ENCODE measurements at places on chromosomes 6 and 20. TPM values are rescaled to one million over a fixed set of nuclear protein-coding genes. Genes with fewer than 3 reads are reported as not detected.

- no peak for DNase-seq
These were observed 1.0 kb upstream of the ZBTB22 start for GRCh38 chr6:33318426-33319073.

The SASH1 gene
- total RNA-seq: 0.47 TPM

DNA sequence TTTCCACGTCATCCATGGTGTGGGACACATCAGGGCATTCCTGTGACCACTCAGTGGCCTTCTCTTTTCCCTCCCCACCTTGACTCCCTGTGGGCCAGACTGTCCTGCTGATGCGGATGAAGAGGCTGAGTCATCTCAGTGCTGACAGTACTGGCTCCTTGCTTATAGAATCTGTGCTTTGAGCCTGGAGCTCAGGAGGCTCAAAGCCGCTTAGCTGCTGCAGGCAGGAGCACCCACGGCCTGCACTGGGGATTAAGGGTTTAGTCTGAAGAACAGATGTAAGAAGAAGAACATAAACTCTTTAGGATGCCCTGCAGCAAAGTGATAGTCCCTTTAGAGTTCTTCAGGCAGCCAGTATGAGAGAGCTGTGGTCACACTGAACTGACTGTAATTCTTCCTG is 642.0 kb upstream of the CHD6 start:
- no peak for DNase-seq

DNA sequence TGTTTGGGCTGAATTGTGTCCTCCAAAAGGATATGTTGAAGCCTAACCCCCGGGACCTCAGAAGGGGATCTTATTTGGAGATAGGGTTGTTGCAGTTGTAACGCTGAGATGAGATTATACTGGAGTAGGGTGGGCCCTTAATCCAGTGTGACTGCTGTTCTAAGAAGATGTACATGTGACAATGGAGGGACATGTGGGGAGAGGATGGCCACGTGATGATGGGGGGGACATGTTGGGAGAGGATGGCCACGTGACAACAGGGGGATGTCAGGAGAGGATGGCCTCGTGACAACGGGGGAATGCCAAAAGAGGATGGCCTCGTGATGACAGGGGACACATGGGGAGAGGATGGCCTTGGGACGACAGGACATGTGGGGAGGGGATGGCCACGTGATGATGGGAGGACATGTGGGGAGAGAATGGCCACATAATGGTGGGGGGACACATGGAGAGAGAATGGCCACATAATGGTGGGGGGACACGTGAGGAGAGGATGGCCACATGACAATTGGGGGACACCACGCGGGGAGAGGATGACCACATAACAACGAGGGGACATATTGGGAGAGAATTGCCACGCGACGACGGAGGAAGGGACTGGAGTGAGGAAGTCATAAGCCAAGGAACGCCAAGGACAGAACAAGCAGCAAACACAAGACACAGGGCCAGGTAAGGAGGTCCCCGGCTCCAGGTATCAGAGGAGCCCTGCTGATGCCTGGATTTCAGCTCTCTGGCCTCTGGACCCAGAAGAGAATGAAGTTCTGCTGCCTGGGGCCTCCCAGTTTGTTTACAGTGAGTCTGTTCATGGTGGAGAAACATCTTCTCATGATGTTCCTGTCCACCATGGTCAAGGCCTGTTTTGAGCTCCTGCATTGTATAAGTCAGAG is 29.2 kb downstream of the SYNJ2 start:
- no peak for DNase-seq

The FNDC1 gene
- total RNA-seq: not detected

The RAET1L gene
- not detected for total RNA-seq

DNA sequence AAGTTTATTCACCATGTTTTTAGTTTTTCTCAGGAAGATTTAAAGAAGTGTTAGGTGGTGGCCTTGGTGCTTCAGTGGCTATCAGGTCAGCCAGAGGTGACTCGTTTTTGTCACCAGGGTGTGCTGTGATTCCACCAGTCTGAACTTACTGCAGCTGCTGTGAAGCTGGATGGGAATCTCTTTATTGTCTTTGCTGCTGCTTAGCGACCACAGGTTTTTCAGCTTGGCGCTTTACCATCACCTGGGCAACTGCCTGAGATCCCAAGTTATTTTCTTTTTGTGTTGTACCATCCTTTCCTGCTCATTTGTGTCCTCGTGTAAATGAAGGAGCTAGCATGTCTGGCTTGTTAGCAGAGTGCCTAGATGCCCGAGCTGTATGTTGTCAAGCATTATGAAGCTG is 146.9 kb downstream of the MACROD2 start:
- no peak for DNase-seq

DNA sequence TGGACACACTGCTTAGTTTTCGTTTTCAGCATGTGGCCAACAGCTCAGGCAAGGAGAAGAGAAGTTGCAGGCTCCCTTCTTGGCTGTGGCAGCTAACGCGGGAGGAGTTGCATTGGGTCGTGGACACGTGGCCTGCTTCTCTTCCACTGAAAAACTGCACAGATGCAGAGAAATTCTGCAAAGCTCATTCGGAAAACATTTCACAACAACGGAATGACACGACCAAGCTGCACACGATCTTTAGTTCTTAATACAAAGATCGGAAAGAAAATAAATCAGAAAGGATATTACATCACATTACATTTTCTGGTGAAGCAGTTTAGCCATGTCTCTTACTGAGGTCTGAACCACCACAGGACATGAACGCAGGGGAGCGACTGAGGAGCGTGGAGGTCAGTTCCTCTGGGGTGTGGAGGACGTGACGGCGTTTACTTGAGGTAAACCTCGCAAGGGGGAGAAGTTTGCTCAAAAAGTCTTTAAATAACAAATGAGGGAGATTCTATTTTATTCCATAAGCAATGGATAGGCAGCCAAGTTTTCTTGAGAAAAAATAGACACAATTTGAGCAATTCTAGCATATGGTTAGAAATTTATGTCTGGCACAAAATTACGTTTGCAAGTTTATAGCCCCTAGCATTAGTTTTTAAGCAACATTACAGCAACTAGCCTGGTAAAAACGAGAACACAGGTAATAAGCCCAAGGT is 178.3 kb downstream of the THBS2 start:
- DNase-seq: no peak

DNA sequence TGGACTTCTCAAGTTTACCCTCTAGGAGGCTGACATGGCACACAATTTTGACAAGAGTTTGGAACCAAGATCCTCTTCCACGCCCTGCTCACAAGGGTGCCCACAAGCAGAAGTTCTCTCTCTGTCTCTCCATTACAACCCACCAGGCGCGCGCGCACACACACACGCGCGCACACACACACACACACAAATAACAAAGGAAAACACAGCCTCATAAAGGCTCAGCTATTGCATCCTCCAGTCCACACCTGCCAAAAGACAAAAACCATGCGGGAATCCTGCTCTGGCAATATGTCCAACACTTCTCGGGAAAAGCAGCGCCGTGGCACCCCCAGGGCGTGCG is 870 bp downstream of the PAK5 start:
- no peak for DNase-seq

GRCh38 chr20:51116765-51117686 is 94.1 kb upstream of the KCNG1 start:
- no peak for DNase-seq

- DNase-seq: no peak
These were observed 43.8 kb upstream of the OSTM1 start for GRCh38 chr6:108118359-108118724.

The DCDC2 gene
- total RNA-seq: not detected

GRCh38 chr6:102742028-102742427 is 1348.5 kb downstream of the GRIK2 start:
- no peak for DNase-seq

The MAS1 gene
- total RNA-seq: not detected

GRCh38 chr20:44097521-44098255 is 89.3 kb downstream of the JPH2 start:
- DNase-seq: no peak

The IL17F gene
- 7.4 TPM for total RNA-seq

GRCh38 chr6:80607811-80608391 is 501.4 kb downstream of the BCKDHB start:
- DNase-seq: no peak

DNA sequence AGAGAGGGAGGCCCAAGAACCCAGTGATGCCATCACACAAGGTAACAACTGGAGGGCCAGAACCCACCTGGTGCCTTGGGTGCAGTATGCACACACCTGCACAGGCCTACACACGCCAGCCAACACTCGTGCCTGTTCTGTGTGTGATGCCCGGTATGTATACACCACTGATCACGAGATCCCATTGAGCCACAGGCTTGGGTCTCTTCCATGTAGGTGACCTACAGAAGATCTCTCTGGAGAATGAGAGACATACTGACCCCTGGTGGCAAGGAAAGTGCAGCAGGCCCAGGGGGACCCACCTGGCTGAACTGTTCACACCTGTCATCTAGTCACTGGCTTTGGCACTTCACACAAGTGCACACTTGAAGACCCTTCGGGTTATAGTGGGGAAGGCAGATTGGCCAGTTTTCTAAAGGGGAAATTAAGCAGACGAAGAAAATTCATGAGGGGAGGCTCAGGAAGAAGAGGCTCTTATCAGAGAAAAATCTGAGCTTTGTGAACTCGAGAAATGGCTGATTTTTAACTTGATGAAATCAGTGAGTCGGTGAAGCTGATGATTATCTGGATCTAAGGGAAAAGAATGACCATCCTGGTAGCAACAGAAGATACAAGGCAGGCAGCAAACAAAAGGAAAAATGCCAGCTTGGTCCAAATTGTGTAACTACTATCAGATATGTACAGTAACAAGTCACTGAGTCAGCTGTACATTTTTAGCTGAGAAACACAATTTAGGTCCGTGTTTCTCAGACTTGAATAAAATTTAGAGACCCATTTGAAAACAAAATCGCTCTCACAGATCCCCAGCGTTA is 69.1 kb upstream of the PBOV1 start:
- peak; percentile 42 for DNase-seq

The POPDC3 gene
- not detected for total RNA-seq

The CALHM5 gene
- not detected for total RNA-seq

GRCh38 chr6:144778773-144779492 is 493.8 kb downstream of the UTRN start:
- no peak for DNase-seq

- no peak for DNase-seq
These were observed 140.2 kb upstream of the FAM83B start for GRCh38 chr6:54706391-54706790.

The MOXD1 gene
- total RNA-seq: not detected

DNA sequence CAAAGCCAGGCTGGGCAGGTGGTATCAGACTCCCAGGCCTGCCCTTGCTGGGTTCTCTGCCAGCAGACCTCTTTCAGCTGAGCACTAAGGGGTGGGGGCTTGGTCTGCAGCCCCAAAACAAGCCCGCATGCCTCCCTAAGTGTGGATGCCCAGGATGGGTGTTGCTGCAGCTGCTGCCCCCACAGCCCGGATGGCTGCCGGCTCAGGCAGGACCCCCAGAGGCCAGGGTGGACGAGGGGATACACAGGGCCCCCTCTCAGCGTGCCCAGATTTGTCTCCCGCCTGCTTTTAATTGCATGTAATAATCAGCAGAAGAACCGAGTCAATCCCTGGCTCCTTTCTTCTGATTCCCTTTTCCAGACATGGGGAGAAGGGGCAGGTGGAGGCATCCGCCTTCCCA is 60.8 kb downstream of the VEGFA start:
- DNase-seq: no peak

GRCh38 chr6:26598267-26598666 is 1.5 kb downstream of the ABT1 start:
- no peak for DNase-seq

- peak; percentile 77 for DNase-seq
These were observed 90.5 kb downstream of the SYNJ2 start for GRCh38 chr6:158072083-158072721.

GRCh38 chr20:10264166-10264558 is 45.5 kb downstream of the SNAP25 start:
- DNase-seq: no peak

DNA sequence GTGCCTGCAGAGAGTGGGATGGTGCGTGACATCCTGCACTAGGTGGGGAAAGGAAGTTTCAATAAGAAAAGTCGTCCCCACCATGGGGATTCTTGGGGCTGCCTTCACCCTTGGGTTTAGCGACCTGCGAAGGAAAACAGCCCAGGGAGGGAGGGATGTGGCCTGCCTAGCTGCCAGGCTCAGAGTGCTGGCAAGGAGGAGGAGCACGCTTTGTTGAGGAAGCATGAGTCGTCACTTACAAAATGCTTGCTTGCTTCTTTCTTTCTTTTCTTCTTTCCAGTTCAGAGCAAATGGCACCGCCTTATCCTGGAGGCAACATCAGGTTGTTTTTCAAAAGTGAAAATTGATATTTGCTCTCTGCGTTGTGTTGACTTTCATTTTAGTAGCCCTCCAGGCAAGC is 123.2 kb downstream of the TFAP2C start:
- no peak for DNase-seq

- DNase-seq: no peak
These were observed 270.2 kb upstream of the PRDM1 start for GRCh38 chr6:105815661-105816555.

The ABHD16A gene
- total RNA-seq: 54.1 TPM

DNA sequence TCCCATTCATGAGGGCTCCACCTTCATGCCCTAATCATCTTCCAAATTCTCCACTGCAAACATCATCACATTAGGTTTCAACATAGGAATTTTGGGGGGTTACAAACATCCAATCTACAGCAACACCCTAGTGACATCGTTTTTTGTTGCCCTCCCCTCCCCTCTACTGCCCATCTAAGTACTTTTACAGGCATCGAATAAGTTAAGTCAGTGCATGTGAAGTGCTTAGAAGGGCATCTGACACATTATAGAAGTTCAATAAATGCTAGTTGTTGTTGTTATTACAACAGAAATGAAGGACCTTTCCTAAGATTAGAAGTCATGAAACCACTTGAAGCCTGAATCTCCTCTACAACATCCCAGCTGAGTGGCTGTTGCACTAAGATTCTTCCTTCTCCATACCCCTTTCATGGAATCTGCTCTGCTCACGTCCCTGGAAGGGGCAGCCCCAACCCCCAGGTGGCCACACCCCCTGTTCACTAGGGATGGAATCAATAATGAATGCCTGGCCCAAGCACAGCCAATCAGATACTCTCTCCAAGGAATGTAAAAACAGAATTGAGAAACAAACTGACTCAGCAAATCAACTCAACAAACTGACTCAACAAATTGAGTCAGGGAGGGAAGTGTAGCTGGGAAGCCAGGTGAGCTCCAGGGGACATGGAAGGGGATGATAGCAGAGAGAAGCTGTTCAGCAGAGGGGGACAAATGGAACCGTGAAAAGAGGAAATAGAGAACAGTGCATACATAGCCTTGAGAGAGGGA is 3.9 kb upstream of the LRP11 start:
- DNase-seq: no peak

The FOXS1 gene
- not detected for total RNA-seq

All from activated CD4-positive, alpha-beta T cell treated with anti-CD3 and anti-CD28 coated beads, Interleukin-2, amount 10 ng/mL, durations not matched to agents 7 days and 5 days (primary cell).